ENCODE measurements at places on chromosomes 7 and 10.
A peak's percentile ranks its signal among the peaks of the same experiment; 100 is the strongest.

DNA sequence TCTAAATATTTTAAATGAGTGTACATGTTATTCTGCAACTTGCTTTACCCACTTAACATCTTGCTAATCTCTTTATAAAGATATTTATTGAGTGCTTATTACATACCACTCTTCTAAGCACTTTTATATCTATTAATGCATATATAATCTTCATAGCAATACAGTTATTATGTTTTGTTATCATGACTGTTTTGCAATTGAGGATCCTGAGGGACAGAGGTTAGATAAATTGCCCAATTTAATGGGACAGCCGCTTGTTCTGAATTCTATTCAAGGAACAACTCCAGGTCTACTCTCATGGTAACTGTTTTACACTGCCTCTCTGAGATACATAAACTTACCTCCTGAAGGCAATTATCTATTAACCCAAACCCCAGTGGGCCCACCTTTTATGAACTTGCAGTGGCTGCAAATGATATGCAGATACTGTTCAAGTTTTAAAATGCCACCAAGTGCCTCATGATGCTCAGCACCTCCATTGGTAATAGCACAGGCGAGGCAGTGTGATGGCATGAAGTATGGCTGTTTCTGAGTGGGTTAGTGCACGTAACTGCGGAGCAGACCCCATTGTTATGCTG lies 60.5 kb downstream of the PON1 start:
- no peak for DNase-seq

GRCh38 chr10:51867956-51868355 lies 168.6 kb upstream of the CSTF2T start:
- DNase-seq, result peak; percentile 48

- DNase-seq, result no peak
Measured at GRCh38 chr10:64648915-64649314, 1127.7 kb downstream of the REEP3 start.

GRCh38 chr10:81944609-81945008 lies 69.6 kb downstream of the NRG3 start:
- no peak for DNase-seq

GRCh38 chr7:28155019-28155660 lies 25.5 kb downstream of the JAZF1 start:
- DNase-seq, result no peak

- no peak for DNase-seq
Measured at GRCh38 chr10:130780763-130781162, 530.8 kb downstream of the TCERG1L start.

GRCh38 chr10:6607182-6607581 lies 27.1 kb upstream of the PRKCQ start:
- DNase-seq, result no peak

- no peak for DNase-seq
Measured at GRCh38 chr7:130208516-130208915, 856 bp downstream of the SSMEM1 start.

- peak; percentile 55 for DNase-seq
Measured at GRCh38 chr7:113015034-113015645, 71.5 kb downstream of the GPR85 start.

DNA sequence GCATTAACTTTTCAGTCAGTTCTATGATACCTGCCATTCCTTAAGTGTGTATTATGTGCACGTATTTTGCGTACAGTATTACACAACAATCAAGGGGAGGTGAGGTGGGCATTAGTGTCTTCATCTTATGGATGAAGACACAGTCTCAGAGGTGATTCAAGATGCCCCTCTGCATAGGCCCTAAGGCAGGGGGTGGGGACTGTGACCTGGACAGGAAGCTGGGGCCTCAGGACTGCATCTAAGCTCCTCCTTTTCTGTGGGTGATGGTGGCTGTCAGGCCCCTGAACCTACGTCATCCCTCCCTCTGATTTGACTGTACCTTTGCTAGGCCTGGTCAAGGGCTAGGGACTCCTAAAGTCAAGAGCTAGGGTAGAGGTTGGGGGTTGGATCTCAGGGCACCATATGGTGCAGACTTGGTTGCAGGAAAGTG lies 38.9 kb downstream of the HK1 start:
- no peak for DNase-seq

DNA sequence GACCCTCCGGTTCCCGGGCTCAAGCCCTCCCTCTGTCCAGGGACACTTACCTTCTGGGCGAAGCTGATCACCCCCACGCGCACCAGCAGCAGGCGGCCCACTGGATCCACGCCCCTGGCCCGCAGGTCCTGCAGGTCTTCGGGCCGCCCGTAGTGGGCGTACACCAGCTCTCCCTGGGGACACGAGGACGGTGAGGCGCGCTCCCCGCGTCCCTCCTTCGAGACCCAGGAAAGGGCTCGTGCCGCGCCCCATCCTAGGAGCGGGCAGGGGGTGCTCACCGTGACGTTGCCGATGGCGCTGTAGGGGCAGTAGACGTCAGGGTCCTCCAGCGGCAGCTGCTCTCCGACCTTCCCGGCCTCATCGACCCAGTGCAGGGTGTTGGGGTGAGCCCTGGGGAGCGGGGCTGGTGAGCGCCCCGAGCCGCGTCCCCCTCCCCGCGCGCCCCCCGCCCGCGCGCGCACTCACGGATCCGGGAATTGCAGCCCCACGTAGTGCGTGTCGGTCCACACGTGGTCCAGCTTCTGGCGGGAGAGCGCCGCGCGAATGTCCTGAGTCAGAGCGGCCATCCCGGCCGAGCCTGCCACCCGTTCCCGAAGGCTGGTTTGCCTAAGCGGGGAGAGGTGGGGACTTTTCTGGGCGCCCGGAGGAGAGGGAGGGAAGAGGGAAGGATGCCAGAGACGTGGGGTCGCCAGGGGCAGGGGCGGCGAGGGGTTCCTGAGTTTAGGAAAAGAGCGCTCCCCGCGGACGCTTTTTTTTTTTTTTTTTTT lies 8.2 kb downstream of the TFR2 start:
- peak; percentile 62 for DNase-seq

DNA sequence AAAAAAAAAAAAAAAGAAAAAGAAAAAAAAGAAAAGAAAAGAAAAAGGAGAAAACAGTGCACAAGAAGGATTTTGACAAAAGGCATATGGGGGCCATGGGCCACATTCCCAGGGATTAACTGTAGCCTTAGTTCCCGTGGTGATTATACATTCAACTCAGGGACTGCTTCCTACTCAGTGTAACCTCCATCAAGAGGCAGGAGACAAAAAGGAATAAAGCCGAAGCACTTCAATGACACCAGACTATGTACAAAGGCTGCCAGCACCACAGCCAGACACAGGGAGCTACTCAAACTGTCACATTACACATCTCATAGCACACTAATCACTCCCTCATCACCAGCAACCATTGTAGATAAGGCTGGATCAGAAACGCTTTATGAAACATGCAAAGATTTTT lies 5.1 kb upstream of the PMPCB start:
- no peak for DNase-seq

GRCh38 chr7:89223900-89224395 lies 428.4 kb upstream of the TEX47 start:
- DNase-seq, result no peak

- DNase-seq, result no peak
Measured at GRCh38 chr10:12490963-12491362, 141.6 kb downstream of the CAMK1D start.

DNA sequence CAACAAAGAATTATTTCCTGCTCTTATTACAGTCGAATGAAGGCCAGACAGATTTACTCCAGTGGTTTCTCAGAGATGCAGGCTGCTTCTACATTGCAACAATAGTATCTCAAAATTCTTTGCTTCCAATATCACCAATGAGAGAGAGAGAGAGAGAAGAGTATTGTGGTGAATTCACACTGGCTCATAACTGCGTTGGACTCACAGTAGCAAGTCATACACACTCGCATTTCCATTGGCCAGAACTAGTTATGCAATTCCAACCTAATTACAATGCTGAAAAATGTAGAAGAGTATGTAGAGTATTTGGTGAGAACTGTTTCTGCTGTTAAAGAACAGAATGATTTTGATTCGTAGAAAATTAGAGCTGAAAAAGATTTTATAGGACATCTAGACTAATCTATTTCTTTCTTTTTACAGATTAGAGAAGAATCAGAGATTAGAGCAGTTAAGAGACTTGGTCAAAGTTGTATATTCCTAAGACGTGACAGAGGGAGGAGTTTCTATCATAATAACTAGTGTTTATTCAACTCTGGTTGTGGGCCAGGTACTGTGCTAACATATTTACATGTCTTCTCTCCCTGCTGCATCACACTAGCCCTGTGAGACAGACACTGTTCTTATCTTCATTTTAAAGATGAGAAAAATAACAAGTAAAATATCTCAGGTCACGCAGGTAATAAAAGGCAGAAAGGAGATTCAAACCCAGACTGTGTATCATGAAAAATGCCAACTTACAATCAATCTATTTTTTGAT lies 34.6 kb upstream of the PDK4 start:
- DNase-seq, result no peak

DNA sequence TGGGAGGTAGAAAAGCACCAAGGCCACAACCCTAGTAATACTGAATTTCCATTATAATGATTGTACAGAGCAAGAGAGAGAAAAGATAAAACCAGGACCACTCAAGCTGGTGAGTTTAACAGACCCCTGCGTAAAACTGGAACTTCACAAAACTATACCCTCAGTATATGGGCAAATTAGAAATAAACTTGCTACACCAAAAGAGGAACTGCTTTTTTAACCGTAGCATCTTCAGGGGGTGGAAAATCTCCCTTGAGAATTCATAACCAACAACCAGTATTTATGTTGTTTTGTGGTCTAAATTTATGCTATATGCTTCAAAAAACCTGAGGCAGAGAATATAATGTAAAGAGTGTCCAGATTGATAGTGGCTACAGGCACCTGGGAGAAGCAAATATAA lies 171.2 kb downstream of the SGMS1 start:
- no peak for DNase-seq

DNA sequence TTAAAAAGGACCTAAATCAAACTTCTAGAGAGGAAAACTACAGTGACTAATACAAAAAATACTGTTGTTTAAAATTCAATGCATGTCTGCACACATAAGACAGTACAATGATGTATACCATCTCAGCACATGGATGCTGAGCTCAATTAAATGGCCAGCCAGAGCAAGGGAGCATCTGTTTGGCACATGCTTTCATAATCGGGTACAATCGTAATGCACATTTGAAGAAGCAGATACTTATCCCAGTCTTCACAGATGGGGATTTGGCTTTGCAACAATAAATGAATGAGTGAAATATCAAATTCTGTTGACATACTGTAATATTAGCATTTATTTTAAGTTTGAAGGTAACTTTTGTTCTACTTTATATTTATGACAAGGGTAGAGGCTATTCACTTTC lies 187.8 kb downstream of the CRPPA start:
- no peak for DNase-seq

DNA sequence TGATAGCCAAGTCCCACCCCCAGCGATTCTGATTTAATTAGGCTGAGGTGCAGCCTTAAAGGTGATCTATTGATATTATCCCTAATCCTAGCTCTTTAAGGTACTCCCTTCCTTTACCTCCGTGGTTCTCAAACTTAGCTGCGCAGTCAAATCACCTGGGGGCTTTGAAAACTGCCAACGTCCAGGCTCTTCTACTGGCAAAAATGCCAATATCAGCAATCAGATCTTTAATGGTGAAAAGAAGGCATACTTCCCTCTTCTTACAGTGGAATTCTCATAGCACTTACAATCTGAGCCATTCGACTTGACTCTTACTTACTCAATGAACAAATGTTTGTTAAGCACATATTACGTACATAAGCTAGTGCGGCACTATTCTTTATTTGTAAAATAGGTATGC lies 704 bp upstream of the SLC35B4 start:
- no peak for DNase-seq

GRCh38 chr10:132691711-132692153 lies 94.2 kb downstream of the NKX6-2 start:
- no peak for DNase-seq
